ENCODE measurements at places on chromosomes 6 and 20. TPM values are rescaled to one million over a fixed set of nuclear protein-coding genes. Genes with fewer than 3 reads are reported as not detected.

DNA sequence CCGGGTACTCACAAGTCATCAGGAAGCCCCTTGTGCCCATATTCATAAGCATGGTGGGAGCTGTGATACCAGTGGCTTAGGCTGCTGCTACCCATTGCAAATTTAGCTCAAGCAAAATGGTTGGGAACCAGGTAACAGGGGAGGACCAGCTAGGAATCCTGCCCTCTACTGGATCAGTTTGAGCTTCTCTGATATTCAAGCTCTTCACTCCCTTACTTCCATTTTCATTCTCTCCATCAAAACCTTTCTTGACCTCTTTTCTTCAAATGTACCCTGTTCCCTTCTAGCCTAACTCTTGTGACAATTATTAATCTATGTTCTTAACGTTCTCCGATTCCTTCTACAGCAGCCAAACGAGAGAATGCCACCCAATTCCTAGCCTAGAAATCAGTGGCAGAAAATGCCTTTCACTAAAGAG lies 9.7 kb downstream of the NOL7 start:
- no peaks in the 10 kb centered on the region for H3K4me1 ChIP-seq
- H3K4me3 ChIP-seq, result no peak overlapping the region
- no peak overlapping the region for H3K27ac ChIP-seq
- DNase-seq, result no peak
- H3K36me3 ChIP-seq, result peaks cover 13% of the 10 kb centered on the region

HEY2 gene
- total RNA-seq, result 0.69 TPM

- H3K27ac ChIP-seq, result no peak overlapping the region
- no peak overlapping the region for H3K4me3 ChIP-seq
- H3K4me1 ChIP-seq, result no peaks in the 10 kb centered on the region
Measured at GRCh38 chr6:56757588-56757984, 114.9 kb upstream of the DST start.

DNA sequence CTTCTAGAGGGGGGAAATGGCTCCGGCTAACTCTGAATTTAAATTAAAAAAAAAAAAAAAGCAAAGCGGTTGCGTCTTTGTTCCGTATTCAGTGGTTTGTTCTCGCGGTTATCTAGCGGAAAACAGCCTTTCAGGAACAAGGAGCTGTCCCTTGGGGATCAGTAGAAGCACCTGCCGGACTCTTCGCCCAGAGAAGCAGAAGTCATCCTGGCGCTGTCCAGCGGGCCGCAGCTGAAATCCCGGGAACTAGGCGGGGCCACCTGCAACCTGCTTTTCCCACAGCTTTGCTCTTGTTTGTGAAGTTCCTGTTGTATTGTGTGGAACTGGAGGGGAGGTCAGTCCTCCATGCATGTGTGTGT lies 43.9 kb upstream of the GJE1 start:
- no peaks in the 10 kb centered on the region for H3K27me3 ChIP-seq
- H3K4me1 ChIP-seq, result no peaks in the 10 kb centered on the region
- no peaks in the 10 kb centered on the region for H3K36me3 ChIP-seq
- no peak overlapping the region for H3K4me3 ChIP-seq

GRCh38 chr6:119035459-119035858 lies 43.0 kb downstream of the FAM184A start:
- H3K4me1 ChIP-seq, result no peaks in the 10 kb centered on the region
- no peak overlapping the region for H3K27ac ChIP-seq
- no peaks in the 10 kb centered on the region for H3K27me3 ChIP-seq
- no peak for DNase-seq
- H3K4me3 ChIP-seq, result no peak overlapping the region
- H3K36me3 ChIP-seq, result no peaks in the 10 kb centered on the region

OXT gene
- total RNA-seq, result not detected

- no peak overlapping the region for H3K4me3 ChIP-seq
- H3K27ac ChIP-seq, result no peak overlapping the region
- H3K27me3 ChIP-seq, result no peaks in the 10 kb centered on the region
- H3K4me1 ChIP-seq, result no peaks in the 10 kb centered on the region
Measured at GRCh38 chr6:169019727-169020491, 233.7 kb downstream of the THBS2 start.

DNA sequence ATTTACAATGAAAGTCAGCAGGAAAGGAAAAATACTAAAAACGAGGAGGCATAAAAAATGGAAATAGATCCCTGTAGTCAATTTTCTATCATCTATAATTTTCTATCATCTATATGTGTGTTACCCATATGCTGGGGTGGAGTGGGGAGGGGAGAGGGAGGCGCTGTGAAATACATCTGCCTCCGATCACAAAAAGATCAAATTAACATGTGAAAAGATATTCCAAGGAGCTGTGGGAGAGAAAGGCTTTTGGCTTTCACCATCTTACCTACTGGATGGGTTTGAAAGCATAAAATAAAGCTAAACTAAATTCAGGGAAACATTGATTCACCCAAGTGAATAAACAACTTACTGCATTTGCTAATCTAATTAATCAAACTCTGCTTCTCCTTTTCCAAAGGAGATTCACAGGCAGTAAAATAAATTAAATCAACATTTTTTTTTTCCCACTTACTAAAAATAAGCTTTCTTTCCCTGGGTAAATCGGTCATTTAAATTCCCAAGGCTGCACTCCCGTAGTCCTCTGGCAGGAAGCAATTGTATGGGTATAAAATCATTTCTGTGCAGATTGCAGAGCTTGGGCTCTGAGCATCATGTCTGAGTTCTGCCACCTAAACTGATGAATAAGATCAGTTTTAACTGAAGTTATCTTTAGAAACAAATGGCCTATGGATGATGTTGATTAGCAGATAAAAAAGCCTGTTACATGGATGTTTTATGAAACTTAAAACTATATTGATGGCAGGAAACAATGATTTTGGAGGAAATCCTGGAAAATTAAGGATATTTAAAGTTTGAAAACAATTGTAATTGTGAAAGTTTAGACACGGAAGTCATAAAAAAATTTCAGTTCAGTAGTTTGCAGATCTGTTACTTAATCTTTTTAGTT lies 147.9 kb downstream of the SOX4 start:
- no peak for DNase-seq
- H3K27ac ChIP-seq, result no peak overlapping the region
- H3K36me3 ChIP-seq, result no peaks in the 10 kb centered on the region
- no peak overlapping the region for H3K4me3 ChIP-seq
- no peaks in the 10 kb centered on the region for H3K27me3 ChIP-seq

- H3K27ac ChIP-seq, result no peak overlapping the region
- H3K36me3 ChIP-seq, result no peaks in the 10 kb centered on the region
- no peaks in the 10 kb centered on the region for H3K4me1 ChIP-seq
- H3K27me3 ChIP-seq, result no peaks in the 10 kb centered on the region
- H3K4me3 ChIP-seq, result no peak overlapping the region
- no peak for DNase-seq
Measured at GRCh38 chr6:32655203-32655710, 11.2 kb downstream of the HLA-DQB1 start.

TRIM10 gene
- 3.8 TPM for total RNA-seq

GRCh38 chr6:10640412-10640811 lies 54.0 kb downstream of the C6orf52 start:
- H3K4me3 ChIP-seq, result no peak overlapping the region
- no peak overlapping the region for H3K27ac ChIP-seq
- no peaks in the 10 kb centered on the region for H3K27me3 ChIP-seq
- no peak for DNase-seq

ASIP gene
- total RNA-seq, result not detected

DNA sequence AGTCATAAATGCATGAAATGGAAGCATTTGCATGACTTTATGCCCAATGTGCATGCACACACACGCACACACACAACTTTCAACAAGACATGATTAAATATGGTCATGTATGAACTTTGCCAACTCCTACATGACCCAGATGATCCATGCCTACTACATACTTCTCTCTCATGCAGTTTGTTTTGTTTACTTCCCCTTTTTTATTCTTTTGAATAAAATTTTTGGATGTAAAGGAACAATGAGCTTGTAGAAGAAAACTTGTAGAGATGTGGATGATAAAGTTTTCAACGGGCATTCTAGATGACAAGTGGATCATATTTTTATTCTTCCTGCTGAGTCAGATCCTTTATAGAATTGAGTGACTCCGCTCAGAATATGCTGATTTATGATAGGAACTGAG lies 50.8 kb upstream of the AIG1 start:
- no peaks in the 10 kb centered on the region for H3K27me3 ChIP-seq
- H3K4me3 ChIP-seq, result no peak overlapping the region
- H3K36me3 ChIP-seq, result no peaks in the 10 kb centered on the region
- DNase-seq, result no peak
- H3K4me1 ChIP-seq, result no peaks in the 10 kb centered on the region
- H3K27ac ChIP-seq, result no peak overlapping the region

PRSS16 gene
- 21.8 TPM for total RNA-seq

ALDH5A1 gene
- 12.2 TPM for total RNA-seq

- no peaks in the 10 kb centered on the region for H3K4me1 ChIP-seq
- no peak overlapping the region for H3K4me3 ChIP-seq
- peaks cover 14% of the 10 kb centered on the region for H3K27me3 ChIP-seq
- no peaks in the 10 kb centered on the region for H3K36me3 ChIP-seq
- no peak overlapping the region for H3K27ac ChIP-seq
Measured at GRCh38 chr20:1186367-1186991, 1.7 kb upstream of the TMEM74B start.

SLC22A16 gene
- 1.1 TPM for total RNA-seq

Data from colonic mucosa (tissue), 4 donors.